ENCODE measurements at places on chromosomes 6 and 20.

DNA sequence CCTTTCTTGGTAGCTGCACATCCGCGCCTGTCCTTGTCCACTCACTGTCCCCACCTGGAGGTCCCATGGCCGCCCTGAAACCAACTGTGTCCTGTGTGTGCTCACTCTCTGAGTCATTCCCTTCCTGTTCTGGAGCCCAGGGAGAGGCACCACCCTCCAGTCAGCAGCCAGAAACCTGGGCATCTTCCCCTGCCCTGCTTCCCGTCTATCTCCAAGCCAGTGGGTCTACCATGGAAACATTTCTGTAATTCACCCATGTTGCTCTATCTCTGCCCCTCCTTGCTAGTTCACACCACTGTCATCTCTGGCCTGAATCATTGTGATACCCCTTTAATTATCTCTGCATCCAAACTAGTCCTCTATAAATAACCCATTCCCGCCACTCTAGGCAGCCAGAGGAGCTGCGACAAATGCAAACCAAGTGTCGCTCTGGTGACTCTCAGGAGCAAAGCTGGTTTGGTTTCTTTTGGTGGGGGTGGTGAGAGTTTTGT lies 28.8 kb upstream of the SYNJ2 start:
- no peak for ATAC-seq

DNA sequence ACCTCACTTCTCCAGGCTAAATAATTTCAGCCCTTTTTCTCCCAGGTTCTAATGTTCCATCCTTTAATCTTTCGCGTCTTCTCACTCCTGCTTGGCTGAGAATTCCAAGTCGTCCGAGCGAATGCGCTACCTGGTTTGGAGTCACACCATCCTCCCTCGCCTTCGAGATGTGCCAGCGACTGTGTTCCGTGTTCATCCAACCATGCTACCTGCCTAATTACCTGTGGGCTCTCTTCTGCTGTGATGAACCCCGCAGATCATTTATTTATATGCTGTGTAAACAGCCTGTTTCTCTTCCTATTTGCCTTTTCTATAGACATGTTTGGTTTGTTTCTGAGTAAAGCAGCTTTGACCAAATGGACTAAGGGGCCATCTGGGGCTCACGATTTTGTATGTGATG lies 83.5 kb upstream of the TMEM181 start:
- no peak for ATAC-seq

- no peak for ATAC-seq
Measured at GRCh38 chr20:25083141-25083772, 1.3 kb upstream of the VSX1 start.

GRCh38 chr20:23009636-23010035 lies 25.5 kb upstream of the SSTR4 start:
- no peak for ATAC-seq

- ATAC-seq: no peak
Measured at GRCh38 chr6:98929498-98930060, 18.2 kb downstream of the FBXL4 start.

GRCh38 chr6:106079961-106080762 lies 6.0 kb upstream of the PRDM1 start:
- ATAC-seq: no peak
